ENCODE measurements at places on chromosomes 5 and 9.

DNA sequence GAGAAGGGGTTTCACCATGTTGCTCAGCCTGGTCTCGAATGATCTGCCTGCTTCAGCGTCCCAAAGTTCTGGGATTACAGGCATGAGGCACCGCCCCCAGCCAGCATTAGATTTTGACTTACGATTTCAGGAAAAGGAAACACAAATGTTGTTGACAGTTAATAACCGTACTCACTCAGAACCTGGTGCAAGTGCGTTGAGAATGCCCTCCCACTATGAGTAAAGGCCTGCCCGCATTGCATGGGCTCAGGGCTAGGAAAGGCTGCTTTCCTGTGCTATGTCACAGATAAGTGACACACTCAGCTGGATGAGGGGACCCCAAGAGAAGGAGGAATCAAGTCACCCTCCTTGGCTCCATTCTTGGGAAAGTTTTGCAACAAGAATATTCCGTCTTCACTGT lies 42.4 kb downstream of the NDST1 start:
- no peak for DNase-seq

- no peak for DNase-seq
These were observed 27.4 kb downstream of the UHRF2 start for GRCh38 chr9:6440405-6440804.

GRCh38 chr5:103645816-103646215 lies 83.2 kb upstream of the NUDT12 start:
- DNase-seq = no peak

- DNase-seq = no peak
These were observed 145.4 kb downstream of the MTX3 start for GRCh38 chr5:79845448-79846197.

DNA sequence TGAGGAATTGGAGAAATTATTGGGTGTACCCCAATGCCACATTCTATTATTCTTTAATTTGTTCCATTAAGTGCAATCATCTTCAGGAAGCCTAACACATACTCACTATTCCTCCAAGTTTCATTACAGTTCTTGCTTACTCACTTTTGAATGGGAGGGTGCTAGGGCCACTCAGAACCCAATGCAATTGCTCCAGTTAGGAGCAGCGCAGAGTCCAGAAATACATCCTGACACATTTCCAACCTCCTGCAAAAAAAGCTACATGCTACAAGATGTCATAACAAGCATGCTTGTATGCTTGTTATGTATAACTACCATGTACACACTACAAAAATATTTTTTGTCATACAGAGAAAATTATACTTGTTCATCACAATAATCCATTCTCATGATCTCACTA lies 27.8 kb downstream of the NFIB start:
- DNase-seq = no peak

DNA sequence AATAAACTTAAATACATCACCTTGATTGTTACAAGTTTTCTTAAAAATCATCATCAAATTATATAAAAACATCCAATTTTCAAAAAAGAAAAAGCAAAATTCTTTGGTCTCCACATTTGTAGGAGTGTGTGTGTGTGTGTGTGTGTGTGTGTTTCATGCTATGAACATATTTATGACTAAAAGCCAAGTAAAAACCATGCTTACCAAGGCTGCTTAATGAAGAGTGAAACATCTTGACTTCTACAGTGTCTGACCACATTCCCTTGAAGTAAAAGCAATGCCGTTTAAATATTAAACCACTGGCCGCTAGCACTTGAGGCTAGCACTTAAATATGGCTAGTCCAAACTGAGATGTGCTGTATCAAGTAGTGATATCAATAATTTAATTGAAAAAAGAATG lies 549.1 kb upstream of the CCNG1 start:
- DNase-seq = no peak

- no peak for DNase-seq
These were observed 176.6 kb downstream of the DMRTA1 start for GRCh38 chr9:22623236-22623635.

GRCh38 chr5:88979726-88980125 lies 96.7 kb upstream of the MEF2C start:
- DNase-seq = no peak

DNA sequence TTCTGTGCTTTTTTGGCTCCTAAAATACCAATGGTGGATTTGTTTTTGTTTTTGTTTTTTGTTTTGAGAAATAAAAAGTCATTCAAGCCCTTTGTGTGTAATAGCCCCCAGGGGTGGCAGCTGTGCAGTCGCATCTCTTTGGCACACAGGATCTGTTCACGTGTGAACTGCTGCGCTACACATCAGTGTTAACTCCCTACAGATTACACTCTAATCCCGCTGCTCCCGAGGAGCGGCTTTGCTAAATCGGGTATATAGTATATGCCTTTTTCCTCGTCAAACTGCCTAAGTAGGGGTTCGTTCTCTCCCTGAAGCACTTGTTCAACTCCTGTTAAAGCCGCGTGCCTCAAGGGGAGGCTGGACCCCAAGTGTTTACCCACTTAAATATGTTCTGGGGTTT lies 22.3 kb downstream of the ZBTB34 start:
- DNase-seq = no peak

GRCh38 chr5:38347040-38347763 lies 88.8 kb downstream of the EGFLAM start:
- no peak for DNase-seq

- no peak for DNase-seq
These were observed 533.4 kb downstream of the PSAT1 start for GRCh38 chr9:78830301-78830700.

- DNase-seq = no peak
These were observed 5.6 kb downstream of the ADAMTS13 start for GRCh38 chr9:133427658-133428348.

DNA sequence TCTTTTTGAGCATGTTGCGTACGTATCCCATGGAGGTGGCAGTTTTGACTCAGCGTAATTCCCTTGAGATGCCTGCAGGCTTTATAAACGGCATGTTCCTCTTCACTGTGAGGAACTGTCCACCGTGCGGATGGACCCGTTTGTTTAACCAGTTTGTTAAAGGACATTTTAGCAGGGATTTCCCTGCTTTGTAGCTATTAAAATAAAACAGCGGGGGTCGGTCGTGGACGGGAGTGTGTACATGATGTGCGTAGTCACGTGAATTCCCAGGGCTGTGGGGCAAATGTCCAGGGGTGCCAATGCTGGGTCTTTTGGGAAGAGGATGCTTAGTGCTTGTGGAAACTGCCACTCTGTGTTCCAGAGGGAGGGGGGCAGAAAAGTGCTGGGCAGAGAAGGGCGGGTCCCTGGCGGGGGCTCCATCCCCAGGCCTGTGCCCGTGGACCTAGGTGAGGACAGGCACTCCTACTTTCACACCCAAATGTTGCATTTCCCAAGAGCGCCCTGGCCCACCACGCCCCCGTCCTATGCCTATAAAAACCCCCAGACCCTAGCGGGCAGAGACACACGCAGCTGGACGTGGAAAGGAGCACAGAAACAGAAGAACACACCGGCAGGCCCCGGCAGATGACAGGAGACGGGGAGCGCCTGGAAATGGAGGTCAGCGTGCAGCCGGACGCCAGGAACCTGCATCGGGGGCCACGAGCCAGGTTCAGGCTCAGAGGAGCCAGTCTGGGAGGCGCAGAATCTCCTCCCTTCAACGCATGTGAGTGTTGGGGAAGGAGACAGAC lies 4.0 kb upstream of the TERT start:
- no peak for DNase-seq

DNA sequence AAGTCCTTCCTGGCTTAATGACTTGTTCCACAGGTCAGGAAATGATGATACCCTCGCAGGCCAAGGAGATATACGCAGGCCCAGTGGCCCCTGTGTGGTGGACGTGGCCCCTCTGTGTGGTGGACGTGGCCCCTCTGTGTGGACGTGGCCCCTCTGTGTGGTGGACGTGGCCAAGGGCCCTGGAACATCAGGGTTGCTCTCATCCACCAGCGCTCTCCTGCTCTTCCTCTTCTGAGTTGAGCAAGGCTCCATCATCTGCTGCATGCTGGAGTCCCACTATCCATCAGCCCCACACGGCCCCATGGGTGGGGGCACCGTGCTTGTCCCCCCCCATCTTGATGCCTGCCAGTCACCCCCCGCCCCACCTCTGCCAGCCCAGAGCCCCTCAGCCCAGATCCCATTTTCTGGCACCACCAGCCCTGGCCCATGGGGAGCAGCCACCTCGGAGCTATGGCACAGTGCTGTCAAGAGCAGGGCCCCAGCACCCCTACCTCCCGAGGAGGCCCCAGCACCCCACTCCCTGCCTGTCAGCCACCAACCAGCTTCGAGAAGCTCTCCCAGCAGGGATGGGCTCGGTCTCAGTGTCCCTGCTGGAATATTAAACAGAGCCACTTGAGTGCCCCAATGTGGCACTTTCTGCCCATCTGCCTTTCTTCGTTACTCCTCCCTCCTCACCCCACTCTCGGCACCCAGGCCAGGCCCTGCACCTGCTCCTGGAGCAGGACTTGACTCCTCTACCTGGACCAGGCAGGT lies 8.1 kb downstream of the LRRC14B start:
- DNase-seq = no peak

DNA sequence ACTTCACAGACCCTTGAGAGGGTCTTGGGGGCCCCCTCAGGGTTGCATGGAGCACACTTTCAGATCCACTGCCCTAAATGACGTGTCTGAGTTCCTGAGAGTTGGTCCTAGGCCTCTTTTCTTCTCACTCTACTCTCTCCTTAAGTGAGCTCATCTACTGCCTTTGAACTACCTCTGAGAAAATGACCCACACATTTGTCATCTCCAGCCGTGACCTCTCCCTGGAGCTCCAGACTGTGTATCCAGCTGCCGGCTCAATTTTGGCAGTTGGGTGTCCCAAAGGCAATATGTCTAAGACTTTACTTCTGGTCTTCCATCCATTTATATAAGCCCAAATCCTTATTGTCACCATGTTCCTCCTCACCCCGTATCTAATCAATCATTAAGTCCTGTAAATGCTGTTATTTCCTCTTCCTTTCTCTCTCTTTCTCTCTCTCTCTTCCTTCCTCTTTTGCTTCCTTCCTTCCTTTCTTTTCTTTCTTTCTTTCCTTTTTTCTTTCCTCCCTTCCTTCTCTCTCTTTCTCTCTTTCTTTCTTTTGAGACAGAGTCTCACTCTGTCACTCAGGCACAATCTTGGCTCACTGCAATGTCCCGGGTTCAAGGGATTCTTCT lies 51.2 kb upstream of the HSPA9 start:
- DNase-seq = no peak

GRCh38 chr9:35333551-35333950 lies 156.4 kb upstream of the RUSC2 start:
- no peak for DNase-seq

DNA sequence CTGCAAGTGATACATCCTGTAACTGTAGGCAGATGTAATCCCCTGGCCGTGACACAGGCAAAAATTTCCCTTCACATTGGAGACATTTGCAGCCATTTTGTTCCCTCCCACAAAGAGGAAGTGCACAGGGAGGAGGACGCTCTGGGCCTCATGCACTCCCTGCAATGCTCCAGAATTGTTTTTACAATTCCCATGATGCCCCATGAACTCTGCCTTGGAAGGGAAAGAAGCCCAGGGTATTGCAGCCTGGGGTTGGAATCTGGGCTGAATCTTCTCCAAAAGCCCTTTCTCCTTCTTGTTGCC lies 491.7 kb downstream of the CCDC171 start:
- DNase-seq = no peak

DNA sequence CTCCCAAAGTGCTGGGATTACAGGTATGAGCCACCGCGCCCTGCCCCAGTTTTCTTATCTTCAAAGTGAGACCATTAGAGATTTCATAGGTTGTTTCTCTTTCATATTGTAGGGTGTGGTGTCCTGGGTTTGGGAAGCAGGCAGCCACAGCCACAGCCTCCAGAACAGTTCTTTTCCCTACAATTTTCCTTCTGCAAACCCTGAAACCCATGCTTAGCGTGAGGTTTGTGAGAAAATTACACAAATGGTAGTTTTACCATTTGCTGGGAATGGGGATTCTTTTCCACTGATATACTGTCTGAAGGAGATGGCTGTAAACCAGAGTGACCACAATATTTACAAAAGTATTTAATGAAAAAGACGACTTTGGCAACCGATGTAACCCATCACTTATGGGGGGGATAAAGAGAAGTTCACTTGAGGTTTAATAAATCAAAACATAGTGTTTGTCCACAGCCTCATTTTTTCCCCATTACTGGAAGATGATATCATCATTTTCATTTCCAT lies 26.7 kb upstream of the ECM2 start:
- DNase-seq = no peak

DNA sequence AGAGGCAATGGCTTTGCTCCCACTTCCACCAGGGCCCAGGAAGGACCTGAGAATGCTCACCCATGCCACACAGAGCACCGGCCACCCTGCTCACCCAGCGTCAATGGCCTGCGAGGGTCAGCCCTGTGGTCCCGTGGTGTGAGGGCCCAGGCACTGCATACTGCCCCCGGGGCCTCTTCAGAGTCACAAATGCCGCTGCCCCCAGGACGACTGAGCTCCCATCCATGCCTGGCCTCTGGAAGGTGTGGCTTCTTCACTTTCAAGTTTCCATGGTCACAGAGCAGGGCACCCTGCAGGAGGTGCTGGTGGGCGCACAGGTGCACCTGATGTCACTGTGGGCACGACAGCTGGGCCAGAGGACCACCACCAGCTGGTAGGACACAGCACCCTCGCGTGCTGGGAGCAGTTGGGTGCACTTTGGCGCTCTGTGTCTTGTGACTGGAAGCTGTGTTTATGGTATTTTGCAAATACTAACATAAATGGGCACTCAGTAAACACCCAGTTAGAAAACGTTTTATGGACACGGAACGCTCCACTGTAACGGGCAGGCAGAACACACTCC lies 12.5 kb upstream of the ZDHHC11 start:
- no peak for DNase-seq

GRCh38 chr9:133127340-133127981 lies 6.4 kb upstream of the RALGDS start:
- peak; percentile 85 for DNase-seq

- DNase-seq = no peak
These were observed 1.7 kb upstream of the ACO1 start for GRCh38 chr9:32382565-32383320.

DNA sequence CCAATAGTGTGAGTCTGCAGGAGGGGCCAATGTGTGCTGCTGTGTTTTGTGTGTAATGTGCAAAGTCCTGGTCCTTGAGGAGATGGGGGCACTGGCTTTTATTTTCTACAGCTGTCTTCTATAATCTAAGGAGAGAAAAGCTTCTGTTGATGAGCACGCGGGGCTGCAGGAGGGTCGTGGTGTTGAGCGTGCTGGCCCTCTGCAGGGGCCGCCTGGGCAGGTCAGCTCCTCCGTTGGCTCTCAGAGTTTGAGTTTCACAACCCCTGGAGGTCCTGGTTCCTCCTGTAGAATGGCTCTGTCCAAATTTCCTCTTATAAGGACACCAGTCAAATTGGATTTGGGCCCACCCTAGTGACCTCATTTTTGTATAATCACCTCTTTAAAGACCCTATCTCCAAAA lies 12.6 kb downstream of the OR2V1 start:
- no peak for DNase-seq

DNA sequence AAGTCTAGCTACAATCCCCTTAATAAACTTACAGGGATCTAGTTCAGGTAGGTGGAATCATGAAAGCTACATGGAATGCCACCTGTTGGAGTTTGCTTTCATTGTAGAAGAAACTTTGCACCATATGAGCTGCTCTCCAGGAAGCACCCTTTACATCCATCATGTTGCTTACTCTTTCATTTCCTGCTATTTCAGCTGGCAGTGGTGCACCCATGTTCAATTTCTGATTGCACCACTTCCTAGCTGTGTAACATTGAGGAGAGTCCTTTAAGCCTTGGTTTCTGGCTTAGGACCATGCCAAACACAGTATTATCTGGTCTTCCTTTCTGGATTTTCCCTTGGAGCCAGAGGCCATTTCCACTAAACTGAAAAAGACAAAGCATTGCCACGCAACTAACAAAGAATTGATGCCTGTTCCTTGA lies 123.3 kb upstream of the SLC12A2 start:
- DNase-seq = no peak

GRCh38 chr9:106798016-106798799 lies 64.8 kb upstream of the ZNF462 start:
- DNase-seq = no peak
